PC-9 (cell line): ENCODE measurements at places on chromosomes 1 and 21. TPM values are rescaled to one million over a fixed set of nuclear protein-coding genes. Genes with fewer than 3 reads are reported as not detected.

Gene PAX7
- total RNA-seq = not detected in 2 replicates

DNA sequence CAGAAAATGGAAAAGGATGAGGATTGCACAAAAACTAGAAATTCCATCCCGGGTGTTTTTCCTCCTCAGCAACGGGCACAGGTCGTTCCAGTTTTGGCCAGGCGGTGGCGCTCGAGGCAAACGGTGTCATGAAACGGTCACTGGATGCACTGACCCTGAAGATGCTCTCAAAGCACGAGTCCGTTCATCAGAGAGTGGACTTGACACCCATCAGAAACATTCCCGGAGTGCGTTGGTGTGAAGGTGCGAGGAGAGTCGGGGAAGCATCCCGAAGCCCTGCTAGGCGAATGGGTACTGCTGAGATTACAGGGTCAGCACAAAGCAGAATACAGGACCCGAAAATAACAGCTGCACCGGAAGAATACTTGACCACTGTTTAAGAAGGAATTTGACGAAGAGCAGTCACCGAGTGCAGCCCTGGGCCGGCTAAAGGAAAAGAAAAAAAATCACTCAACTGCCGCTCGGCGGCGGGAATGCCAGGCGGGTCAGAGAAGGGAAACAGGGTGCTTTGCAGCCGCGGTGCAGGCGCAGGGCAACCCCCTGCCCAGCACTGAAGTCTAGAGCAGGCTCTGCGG is 71.7 kb upstream of the ETS2 start:
- DNase-seq = peak; percentile 81

- DNase-seq = no peak
Observed at GRCh38 chr1:109385417-109385816, 12.3 kb downstream of the SORT1 start.

DNA sequence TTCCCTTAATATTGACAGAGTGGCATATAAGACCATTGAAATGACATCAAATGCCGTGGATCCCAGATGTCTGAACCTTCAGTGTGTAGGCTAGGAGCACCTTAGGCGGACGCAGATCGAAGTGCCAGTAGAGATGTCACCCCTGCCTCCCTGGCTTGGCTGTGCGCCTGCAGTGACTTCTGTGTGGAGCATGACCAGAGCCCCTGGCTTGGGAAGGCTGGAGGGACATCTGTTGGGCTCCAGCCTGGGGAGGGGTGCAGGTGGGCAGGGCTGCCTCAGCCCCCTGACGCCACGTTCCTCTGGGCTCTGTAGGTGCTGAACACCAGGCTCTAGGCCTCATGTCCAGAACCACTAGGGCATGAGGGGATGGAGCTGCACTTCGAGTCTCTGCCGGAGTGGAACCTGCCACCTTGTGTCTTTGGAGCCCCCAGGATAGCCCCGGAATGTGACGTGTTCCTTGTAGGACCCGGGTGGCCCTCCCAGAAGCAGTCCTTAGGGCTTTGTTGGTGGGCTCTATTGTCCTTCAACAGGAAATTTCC is 103.8 kb downstream of the ADARB1 start:
- DNase-seq = no peak

Gene NTMT2
- not detected in 2 replicates for total RNA-seq

Gene GCSAML
- not detected in 2 replicates for total RNA-seq

GRCh38 chr21:18529254-18529653 is 125.7 kb upstream of the TMPRSS15 start:
- DNase-seq = no peak

- no peak for DNase-seq
Observed at GRCh38 chr1:92126088-92126487, 45.9 kb downstream of the BTBD8 start.

Gene ZNF697
- total RNA-seq = 3.6 and 4.1 TPM in 2 replicates

- DNase-seq = no peak
Observed at GRCh38 chr1:2945821-2946231, 75.4 kb upstream of the ACTRT2 start.

DNA sequence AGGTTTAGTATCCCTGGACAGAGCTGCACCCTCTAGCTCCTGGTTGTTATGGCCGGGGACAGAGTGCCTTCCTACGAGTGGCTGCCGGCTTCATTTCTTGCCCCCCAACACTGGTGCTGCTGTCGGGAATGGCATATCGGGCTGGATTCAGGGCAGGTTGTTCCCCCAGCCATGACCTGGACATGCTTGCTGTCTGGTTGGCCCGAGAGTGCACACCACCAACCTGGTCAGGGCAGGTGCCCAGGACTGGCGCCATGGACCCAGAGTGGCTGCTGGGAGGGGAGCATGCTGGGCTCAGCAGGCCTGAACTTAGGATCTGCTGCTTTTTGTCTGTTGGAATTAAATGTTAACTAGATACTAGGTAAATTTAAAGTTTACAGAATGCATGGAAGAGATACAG is 21.8 kb downstream of the H6PD start:
- DNase-seq = no peak
